ENCODE measurements at places on chromosomes 11 and 22.

- peak; percentile 90 for DNase-seq
These were observed 1.1 kb upstream of the ADM start for GRCh38 chr11:10303558-10304363.

- DNase-seq = peak; percentile 15
These were observed 177.5 kb upstream of the TMEM45B start for GRCh38 chr11:129637983-129638776.

- peak; percentile 26 for DNase-seq
These were observed 876 bp downstream of the NFRKB start for GRCh38 chr11:129894278-129895125.

DNA sequence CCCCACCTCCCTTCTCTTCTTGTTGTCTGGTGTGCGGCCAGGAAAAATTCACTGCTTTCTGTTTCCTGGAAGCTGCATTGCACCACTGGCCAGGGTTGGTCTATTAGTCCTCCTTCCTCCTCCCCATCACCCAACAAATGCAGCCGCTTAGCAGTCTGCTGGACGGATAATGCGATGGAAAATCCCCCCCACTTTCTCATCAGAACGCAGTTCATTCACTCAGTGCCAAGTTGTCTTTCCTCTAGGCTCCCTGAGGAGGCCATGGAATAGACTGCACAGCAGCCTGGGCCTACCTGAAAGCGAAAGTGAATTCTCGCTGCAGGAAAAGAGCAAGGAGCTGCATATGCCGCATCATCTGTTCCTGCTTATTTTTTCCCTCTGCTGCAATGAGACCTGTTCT, 513.6 kb downstream of the METTL15 start:
- peak; percentile 57 for DNase-seq

- DNase-seq = no peak
These were observed 6.7 kb downstream of the BRD1 start for GRCh38 chr22:49820984-49821383.

GRCh38 chr22:41522813-41523212, 21.5 kb downstream of the POLR3H start:
- no peak for DNase-seq

GRCh38 chr11:12853652-12854296, 155.3 kb upstream of the RASSF10 start:
- DNase-seq = no peak

DNA sequence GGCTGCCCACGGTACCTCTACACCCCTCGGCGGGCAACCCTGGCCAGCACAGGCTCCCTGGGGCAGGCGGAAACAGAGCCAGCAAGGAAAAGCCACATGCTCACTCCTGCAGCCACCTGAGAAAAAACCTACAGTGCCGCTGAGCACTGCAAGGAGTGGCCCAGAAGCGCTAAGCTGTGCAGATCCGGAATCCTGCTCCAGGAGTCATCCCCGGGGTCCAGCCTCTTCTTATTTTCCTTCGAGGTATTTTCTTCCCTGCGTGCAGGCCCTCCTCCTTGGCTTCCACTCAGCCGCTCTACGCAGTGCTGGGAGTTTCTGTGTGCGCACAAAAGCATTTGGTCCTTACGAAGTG, 81.0 kb downstream of the TRMU start:
- DNase-seq = no peak

DNA sequence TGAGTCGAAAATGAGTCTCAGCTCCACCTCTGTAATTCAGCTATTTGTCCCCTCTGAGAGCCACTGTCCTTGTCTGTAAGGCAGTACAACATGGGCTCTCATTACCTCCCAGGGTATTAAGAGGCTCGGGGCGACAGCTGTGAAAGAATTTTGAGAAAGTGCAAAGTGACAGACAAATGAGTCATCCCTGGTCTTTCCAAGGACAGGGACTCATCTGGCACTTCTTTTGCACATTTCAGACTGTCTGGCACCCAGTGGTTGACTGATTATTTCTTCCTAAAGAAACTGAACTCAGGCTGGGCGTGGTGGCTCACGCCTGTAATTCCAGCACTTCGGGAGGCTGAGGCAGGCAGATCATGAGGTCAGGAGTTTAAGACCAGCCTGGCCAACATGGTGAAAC, 62.1 kb upstream of the ARFGAP3 start:
- peak; percentile 44 for DNase-seq

- DNase-seq = no peak
These were observed 536.5 kb downstream of the BRD1 start for GRCh38 chr22:49291169-49291568.

GRCh38 chr22:35914665-35915476, 113.8 kb downstream of the RBFOX2 start:
- peak; percentile 91 for DNase-seq

- no peak for DNase-seq
These were observed 88.9 kb upstream of the CLNS1A start for GRCh38 chr11:77726524-77726923.

DNA sequence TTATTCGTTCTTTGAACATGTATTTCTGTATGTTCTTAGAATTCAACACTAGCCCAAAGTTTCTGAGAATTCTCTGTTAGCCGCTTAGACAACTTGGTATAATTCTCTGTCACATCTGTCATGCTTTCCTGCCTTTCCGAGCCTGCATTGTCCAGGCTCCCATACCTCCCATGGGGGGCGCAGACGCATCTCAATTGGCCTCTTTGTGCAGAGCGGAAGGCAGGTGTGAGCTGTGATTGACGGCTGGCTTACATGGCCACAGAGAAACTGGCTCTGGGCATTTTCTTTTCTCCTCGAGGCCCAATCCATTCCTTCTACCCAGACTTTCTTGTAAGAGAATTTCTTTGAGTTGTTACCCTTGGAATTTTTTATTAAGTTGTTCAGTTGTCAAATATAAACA, 132.7 kb upstream of the SESN3 start:
- DNase-seq = no peak

DNA sequence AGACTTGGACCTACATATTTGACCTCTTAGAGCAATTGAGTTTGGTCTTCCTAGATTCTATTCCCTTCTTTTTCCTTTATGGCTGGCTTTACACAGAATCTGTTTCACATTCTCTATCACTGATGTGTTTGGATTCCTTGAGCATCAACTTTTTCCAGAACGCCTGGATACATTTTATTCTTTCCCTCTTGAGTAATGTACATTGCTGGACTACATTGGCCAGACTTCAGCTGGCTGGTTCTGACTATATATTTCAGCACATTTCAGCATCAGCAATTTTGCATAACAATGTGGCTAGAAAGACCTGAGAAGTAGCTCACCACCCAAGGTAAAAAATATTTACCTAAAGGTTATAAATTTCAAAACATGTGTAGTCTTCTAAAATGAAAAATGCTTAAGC, 2198.2 kb upstream of the RAG2 start:
- DNase-seq = no peak

GRCh38 chr11:19793326-19793725, 80.7 kb downstream of the NAV2 start:
- no peak for DNase-seq

DNA sequence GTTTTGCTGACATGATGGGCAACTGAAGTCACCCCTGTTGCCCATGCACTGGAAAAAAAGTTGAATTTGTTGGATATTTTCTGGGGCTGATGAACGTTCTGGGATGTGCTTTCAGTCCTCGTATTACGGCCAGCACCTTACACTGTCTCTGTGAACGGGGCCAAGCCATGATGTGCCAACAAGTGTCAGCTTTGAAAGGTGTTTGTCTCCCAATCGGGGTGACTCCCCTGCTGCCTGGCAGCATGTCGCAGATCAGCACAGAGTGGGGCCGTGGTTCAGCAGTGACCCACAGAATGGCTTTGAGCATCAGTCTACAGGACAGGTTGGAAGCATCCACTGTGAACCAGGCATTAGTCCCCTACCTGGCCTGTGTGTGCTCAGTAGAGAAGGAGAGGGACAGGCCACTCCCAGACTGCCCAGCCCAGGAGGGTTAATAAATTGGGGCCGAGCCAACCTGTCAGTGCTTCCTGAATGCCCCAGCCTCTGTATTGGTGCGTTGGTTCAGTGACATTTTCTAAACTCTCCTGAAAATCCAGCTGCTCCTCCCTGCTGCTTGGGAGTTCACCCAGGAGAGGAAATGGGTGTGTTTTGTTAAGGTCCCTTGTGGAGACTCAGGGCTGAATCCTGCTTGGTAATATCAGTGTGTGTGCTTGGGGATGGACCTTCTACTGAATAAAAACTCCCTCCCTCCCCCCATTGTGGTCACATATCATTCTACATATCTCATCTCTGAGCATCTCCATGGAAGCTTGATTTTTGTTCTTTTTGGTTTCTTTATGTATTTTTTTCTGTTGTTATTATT, 50.7 kb upstream of the TTC12 start:
- DNase-seq = no peak

GRCh38 chr22:49535126-49535525, 292.5 kb downstream of the BRD1 start:
- no peak for DNase-seq

DNA sequence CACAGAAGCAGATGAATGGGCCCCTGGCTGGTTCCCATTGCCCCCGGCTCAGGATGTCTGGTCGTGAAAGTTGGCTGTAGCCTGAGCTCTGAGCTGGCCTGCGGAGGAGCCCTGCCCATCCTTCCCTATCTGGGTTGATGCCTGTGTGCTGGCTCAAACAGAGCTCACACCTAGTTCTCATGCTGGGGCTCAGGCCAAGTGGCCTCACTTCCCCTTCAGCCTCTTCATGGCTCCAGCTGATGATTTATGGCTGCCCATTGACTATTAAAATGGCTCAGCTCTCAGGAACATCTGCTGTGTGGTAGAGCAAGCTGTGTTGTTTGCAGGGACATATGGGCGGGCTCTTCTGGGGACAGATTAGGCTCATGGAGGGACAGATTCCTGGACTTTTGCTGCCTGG, 64.7 kb downstream of the ADAMTS15 start:
- no peak for DNase-seq

DNA sequence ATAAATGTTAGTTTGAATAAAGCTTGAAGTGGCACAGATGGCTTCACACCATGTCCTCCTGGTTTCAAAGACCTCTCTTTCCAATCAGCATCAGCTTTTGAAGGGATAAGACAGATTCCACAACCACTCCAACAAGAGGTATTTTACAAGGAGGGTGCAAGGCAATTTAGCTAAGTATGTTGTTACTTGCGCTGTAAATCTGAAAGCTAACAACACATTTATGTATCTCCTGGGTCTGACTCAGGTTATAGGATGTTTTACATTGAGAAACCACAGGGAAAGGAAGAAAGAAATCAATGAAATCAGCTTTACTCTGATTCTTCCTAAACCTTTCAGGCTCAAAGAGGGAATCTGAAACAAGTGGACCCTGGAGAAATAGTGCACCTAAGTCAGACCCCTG, 12.1 kb downstream of the CWC15 start:
- DNase-seq = no peak

DNA sequence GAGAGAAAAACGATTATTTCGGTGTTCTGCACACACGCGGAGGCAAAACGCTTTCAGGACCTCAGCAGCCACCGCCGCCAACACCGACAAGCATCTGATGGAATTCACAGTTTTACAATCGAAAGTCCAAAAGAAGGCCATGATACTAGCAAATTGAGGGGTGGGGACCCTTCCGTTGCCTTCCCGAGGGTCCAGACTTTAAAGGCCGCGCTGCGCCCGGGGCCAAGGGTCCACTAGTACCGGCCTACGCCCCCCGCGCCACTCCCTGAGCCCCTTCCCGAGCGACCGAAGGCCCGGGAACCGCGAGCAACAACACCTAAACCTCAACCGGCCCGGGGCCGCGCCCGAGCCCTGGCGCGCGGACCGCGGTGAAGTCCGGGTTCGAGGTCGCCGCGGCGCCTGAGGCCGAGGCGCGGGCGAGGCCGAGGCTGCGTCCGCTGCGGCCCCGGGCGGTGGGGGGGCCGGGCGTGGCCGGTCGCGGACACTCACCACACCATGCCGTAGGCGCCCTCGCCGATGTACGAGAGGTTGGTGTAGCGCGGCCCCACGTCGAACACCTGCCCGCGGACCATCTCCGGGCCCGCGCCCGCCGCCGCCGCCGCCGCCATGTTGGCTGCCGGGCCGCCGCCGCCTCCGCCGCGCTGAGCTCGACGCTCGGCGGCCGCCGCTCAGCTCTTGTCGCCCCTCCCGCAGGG, 465 bp downstream of the MAPK1 start:
- no peak for DNase-seq

DNA sequence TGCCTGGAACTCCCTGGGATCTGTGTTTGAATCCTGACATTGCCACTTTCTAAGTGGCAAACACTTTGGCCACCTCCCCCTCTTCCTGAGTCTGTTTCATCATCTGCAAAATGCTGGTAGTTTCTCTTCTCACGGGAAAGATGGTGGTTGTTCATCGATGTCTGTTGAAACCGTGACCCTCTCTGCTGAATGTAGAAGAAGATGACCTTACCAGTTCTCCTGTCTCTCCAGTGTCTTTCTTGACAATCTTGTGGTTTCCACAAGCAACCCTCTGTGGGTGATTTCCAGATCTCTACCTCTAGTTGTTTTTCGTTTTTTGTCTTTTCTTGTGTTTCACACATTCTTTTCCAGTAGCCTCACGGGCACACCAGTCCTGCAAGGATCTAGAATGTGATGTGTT, 27.5 kb downstream of the ZBTB16 start:
- DNase-seq = no peak

DNA sequence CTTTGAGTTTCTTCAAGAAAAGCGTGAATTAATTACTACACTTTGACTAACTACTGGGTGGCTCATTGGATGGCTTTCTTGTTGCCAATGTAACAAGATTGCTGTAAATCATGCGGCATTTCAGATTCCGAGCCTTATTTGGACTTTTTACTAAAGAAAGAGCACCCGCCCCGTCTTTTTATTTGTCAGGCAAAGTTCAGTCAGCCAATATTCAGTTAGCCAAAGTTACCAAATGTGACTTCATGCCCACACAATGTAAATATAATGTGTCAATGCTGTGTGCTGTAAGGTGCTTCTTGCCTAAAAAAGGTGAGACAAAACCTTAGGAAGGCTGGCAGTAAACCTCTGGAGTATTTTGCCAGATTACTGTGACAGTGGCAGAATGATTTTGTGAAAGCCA, 14.8 kb downstream of the FLI1 start:
- no peak for DNase-seq

DNA sequence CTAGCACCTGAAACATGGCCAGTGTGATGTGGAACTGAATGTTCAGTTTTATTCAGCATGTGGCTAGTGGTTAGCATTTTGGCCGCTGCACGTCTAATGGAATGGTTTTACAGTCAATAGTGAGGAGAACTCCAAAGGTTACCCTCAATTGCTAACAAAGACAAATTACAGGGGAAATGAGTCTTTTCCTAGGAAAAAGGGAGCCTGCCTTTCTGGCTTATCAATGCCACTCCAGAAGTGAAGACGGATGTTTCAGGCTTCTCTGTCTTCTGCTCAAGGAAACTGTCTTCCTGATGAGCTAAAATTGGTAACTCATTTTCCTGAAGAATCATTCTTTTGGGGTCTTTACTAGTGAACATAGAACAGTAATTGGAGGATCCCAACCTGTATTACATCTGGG, 84.3 kb upstream of the CRTAM start:
- no peak for DNase-seq

- no peak for DNase-seq
These were observed 128.4 kb downstream of the OPCML start for GRCh38 chr11:133403900-133404299.

Data from EL (cell line).